Activated CD4-positive, CD25-positive, alpha-beta regulatory T cell (primary cell): ENCODE measurements at places on chromosomes 6 and 20.

- DNase-seq, result no peak
Observed at GRCh38 chr6:98433325-98434056, 400.9 kb upstream of the POU3F2 start.

- DNase-seq, result no peak
Observed at GRCh38 chr20:57223648-57224489, 42.6 kb downstream of the BMP7 start.

DNA sequence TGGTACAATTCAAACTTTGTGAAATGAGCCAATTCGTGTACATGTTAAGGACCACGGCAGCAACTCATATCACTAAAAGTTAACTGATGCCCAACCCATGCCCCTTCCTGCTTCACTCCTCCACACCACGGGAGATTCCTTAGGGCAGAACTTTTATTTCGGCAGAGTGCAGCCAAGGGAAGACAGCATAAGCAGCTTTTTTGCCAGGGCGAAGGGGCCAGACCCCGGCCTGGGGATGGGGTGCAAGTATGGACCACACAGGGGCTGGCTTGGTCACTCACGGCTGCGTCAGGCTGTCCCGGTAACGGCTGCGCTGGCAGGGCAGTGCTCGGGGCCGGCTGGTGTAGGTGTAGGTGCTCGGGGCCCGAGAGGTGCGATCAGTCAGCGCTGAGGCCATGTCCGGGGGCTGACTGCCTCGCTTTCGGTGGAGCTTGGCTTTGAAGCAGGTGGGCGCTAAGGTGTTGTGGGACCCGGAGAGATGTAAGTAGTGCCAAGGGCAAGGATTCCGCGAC is 792 bp downstream of the RSPH3 start:
- DNase-seq, result no peak

GRCh38 chr20:50831622-50832021 is 36.8 kb downstream of the BCAS4 start:
- DNase-seq, result no peak

- no peak for DNase-seq
Observed at GRCh38 chr6:152700427-152700826, 2.7 kb downstream of the MYCT1 start.

GRCh38 chr6:41209547-41210320 is 8.8 kb upstream of the TREML2 start:
- DNase-seq, result no peak
